Right ventricle myocardium inferior (tissue), 1 donor: ENCODE measurements at places on chromosomes 5 and 9. TPM values are rescaled to one million over a fixed set of nuclear protein-coding genes. Genes with fewer than 3 reads are reported as not detected.

GRCh38 chr5:111810112-111810511, 53.1 kb upstream of the NREP start:
- no peak for DNase-seq

GRCh38 chr9:108109927-108110690, 620.5 kb upstream of the KLF4 start:
- DNase-seq = no peak

GRCh38 chr5:9898319-9898718, 268.2 kb upstream of the TAS2R1 start:
- no peak for DNase-seq

DNA sequence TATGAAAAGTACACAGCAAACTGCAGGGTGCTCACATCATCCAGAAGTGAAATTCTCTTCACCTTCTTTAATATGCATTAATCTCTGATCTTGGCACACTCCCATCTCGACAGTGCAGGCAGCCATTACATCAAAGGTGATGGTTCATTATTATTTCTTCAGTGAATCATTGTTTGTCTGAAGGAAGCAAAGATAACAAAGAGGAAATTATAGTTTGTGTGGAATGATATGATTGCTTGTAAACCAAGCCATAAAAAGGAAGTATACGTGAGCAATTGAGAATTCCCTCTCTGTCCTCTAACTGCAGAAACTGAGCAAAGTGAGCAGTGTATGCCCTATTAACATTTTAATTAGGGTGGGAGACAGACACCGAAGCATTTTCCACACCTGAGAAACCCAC, 171.6 kb upstream of the PPP1R2B start:
- DNase-seq = no peak

GRCh38 chr9:96148634-96149532, 153.1 kb downstream of the HSD17B3 start:
- no peak for DNase-seq

DNA sequence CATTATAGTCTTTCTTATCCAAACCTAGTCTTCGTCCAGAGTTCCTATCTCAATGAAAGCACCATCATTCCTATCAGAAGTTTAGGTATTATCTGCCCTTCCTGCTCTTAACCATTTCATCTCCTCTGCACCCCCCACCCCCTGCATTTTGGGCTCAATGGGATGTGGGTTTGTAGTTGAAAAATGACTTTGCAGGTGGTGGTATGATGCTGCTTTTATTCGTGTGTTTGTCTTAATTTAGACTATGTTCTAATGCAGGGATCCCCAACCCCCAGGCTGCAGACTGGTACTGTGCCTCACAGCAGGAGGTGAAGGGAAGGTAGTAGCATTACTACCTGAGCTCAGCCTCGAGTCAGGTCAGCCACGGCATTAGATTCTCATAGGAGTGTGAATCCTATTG, 49.4 kb upstream of the ZNF608 start:
- DNase-seq = no peak

DNA sequence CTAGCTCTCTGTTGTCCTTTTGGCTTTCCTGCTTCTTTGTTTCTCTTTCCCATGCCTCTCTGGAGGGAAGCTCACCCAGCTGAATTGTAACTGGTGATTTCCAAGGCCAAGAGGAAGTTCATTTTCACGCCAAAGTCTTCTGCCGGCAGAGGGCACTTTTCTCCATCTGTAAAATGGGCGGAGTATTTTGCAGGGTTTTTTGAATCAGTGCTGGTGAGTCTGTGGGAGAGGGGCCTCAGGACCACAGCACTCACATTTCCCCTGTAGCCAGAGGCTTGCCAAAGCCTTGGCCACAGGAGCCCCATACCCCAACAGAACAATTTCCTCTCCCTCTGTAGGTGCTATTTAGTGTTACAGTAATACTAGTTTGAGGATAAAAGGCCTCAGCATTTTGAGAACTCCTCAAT, 42.3 kb upstream of the MATR3 start:
- DNase-seq = no peak

GRCh38 chr9:27436234-27436633, 87.9 kb upstream of the IFNK start:
- no peak for DNase-seq

DNA sequence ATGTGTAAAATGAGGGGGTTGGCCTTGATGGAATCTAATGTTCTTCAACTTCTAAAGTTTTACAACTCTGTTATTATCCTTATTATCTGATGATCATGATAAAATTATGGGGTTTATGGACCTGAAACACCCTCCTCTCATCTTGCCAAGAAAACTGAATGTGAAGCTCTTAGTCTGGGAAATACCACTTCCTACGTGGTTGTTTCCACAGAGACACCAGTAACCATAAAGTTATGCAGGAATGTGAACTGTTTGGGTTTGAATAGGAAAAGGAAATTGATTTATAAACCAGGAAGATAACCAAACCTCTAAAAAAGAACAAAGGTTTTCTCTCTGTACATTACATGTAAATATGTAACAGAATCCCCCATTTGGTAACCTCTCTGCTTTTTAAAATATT, 28.3 kb upstream of the RAI14 start:
- no peak for DNase-seq

DNA sequence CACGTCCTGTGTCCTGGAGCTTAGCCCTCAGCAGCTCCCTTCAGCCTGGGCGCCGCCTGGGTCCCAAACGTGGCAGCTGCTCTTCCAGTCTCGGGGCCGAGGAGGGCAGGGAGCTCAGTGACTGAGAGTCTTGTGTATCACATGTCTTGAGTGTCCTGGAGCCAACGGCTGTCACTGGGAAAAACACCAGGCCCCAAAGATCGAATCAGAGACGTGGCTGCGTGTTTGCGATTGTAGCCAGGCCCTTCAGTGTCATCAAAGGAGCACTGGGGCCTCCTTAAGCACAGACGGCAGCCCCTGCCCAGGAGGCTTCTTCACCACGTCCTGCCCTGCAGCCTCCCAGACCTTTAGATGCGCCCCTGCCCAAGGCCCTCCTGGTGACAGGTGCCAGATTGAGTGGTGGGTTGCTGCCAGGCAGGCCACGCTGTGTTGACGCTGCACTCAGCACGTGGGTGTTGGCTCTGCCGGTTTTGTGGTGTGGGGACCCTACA, 5.7 kb upstream of the EXOC3 start:
- DNase-seq = no peak

DNA sequence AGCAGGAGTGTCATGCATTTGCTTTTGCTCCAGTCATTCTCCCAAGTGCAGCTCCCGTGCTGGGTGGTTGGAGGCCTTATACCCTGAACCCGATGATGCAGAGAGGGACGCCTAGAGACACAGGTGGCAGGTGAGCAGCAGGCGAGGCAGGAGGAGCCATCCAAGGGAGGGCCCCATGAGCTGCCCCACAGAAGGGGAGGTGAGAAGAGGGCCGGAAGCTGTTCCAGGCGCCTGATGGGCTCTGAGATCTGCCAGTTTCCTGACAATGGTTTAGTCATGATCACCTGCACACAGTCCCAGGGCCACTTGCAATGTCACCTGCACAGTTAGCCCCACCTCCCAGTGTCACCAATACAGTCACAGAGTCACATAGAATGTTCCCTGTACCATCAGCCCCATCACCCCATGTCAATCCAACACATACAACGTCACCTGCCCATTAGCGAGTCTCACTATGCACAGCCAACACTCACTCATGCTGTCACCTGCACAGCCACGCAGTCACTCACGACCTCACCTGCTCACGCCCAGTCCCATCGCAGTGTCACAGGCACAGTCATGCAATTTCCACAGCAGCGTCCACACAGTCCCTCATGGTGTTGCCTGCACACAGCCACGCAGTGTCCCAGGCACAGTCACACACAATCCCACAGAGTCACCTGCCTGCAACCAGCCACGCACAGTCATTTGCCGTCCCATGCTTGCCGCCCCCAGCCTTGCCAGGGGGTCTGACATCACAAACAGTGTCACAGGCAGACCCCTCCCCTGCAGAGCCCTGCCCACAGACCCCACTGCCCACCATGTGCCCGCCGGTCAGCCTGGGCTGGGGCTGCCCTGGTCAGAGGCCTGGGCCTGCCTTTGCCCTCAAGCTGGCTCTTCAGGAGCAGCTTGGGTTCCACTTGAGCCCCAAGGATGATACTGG, 113.4 kb downstream of the LHX2 start:
- no peak for DNase-seq

DNA sequence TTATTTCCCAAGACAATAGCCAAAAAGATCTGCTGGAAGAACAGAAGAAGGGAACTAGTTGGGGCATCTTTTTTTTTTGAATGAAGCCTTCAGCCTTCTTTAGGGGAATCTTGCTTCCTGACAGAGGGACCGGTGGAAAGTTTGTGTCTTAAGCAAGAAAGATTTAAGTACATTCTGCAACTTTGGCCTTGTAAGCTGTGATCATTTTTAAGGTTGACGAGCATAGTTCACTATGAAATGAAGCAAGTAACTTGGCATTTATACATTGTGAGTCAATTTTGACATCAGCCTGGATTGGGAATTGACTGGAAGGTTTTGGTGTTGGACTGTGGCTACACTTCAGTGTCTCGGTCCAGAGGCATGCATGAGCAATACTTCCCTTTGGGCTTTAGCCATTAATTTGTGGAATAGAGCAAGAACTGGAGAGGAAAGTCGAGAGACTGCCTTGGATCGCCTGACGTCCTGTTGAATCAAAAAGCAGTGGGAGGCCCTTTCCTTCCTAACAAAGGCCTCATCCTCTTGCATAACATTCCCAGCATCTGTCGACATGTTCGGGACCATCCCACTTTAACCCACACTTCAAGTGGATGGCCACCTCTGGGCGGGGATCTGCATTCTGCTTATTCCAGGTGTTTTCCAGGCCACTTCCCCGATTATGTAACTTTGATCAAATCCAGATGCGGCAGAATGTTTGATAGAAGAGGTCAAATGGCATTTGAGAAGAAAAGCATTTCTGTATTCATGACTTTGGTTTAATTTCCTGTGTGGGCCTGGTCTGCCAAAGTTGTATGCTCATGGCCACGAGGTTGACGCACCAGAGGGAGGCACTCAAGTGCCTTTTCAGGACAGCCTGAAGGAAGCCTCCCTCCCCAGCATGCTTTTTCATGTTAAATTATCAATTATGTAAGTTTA, 12.5 kb downstream of the ABL1 start:
- DNase-seq = peak; percentile 73

Gene PCDHA4
- total RNA-seq = 0.08 TPM

Gene ESM1
- 0.19 TPM for total RNA-seq

Gene LCN9
- total RNA-seq = not detected
